ENCODE measurements at places on chromosomes 13 and 19. TPM values are rescaled to one million over a fixed set of nuclear protein-coding genes. Genes with fewer than 3 reads are reported as not detected.
A peak's percentile ranks its signal among the peaks of the same experiment; 100 is the strongest.

The CEACAM20 gene
- not detected for total RNA-seq

The KLK7 gene
- not detected for total RNA-seq

The OR10H4 gene
- total RNA-seq = not detected

The CCDC8 gene
- total RNA-seq = 22.6 TPM

The PSG2 gene
- not detected for total RNA-seq

The NCAN gene
- not detected for total RNA-seq

The TPTE2 gene
- not detected for total RNA-seq

The DCT gene
- total RNA-seq = not detected

The ZNF223 gene
- 6.6 TPM for total RNA-seq

The SLITRK1 gene
- total RNA-seq = not detected

The JAK3 gene
- total RNA-seq = 35.8 TPM

The CD209 gene
- total RNA-seq = 6.8 TPM

- no peaks in the 10 kb centered on the region for H3K36me3 ChIP-seq
- H3K4me1 ChIP-seq = no peaks in the 10 kb centered on the region
- no peak for DNase-seq
- H3K27ac ChIP-seq = no peak overlapping the region
- no peak overlapping the region for H3K4me3 ChIP-seq
Observed at GRCh38 chr13:26952551-26953143, 192.1 kb upstream of the GPR12 start.

DNA sequence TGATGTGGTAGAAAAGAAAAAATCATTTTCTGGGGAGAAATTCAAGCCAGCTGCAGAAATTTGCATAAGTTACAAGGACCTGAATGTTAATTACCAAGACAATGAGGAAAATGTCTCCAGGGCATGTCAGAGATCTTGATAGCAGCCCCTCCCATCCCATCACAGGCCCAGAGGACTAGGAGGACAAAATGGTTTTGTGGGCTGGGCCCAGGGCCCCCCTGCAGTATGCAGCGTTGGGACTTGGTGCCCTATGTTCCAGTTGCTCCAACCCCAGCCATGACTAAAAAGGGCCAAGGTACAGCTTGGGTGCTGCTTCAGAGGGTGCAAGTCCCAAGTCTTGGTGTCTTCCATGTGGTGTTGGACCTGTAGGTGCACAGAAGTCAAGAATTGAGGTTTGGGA, 76.6 kb upstream of the SOX1 start:
- no peak overlapping the region for H3K4me3 ChIP-seq
- no peak overlapping the region for H3K27ac ChIP-seq
- H3K27me3 ChIP-seq = no peaks in the 10 kb centered on the region
- H3K36me3 ChIP-seq = no peaks in the 10 kb centered on the region
- no peak for DNase-seq

GRCh38 chr19:19169236-19170052, 619 bp downstream of the MEF2B start:
- no peak overlapping the region for H3K27ac ChIP-seq
- peaks cover 6% of the 10 kb centered on the region for H3K4me1 ChIP-seq
- no peaks in the 10 kb centered on the region for H3K27me3 ChIP-seq
- no peak overlapping the region for H3K4me3 ChIP-seq
- no peak for DNase-seq
- H3K36me3 ChIP-seq = no peaks in the 10 kb centered on the region

DNA sequence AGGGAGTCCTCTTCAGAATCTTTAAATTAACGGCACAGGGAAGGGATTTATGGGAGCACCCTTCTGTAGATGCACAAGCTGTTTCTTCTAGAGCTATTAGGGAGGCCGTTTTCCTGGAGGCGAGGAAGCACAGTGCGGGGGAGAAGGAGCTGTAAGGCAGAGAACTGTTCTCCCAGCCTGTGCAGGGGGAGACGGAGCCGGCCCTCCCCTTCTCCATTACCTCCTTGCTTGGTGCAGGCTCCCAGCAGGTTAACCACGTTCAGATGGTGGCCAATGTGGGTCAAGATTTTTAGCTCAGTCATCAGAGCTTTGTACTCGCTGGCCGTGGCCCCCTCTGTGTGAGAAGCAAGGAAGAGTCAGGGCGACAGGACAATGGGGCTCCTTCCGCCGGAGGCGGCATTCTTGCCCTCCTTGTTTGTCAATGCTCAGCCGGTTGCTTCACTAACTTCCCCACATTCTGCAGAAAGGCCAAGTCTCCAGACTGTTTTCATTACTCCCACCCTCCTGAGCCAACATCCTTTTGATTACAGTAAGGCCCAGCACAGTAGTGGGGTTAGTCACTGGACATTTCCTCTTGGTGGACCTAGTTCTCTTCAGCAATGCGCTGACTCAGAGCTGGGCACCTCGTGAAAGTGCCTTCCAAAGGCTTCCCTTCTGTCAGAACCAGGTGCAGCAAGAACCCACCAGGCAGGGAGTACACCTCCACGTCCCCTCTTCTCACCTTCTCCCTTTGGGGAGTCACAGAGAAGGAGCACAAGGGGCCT, 165.4 kb downstream of the FLT1 start:
- peaks cover 1% of the 10 kb centered on the region for H3K4me1 ChIP-seq
- no peaks in the 10 kb centered on the region for H3K36me3 ChIP-seq
- no peak overlapping the region for H3K4me3 ChIP-seq

DNA sequence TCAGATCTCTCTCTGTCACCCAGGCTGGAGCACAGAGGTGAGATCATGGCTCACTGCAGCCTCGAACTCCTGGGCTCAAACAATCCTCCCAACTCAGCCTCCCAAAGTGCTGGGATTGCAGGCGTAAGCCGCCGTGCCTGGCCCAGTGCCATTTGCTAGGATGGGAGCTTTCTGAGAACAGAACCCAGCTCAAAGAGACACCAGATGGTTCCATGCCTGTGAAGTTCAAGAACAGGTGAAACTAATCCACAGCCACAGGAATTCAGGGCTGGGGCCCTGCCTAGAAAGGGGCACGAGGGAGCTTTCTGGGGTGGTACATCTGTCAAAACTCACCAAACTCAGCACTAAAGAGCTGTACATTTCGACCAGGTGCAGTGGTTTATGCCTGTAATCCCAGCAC, 4.2 kb downstream of the SLC7A9 start:
- no peaks in the 10 kb centered on the region for H3K4me1 ChIP-seq
- no peak for DNase-seq
- no peak overlapping the region for H3K27ac ChIP-seq
- H3K36me3 ChIP-seq = no peaks in the 10 kb centered on the region
- H3K27me3 ChIP-seq = no peaks in the 10 kb centered on the region

- H3K4me3 ChIP-seq = no peak overlapping the region
- no peak for DNase-seq
- H3K4me1 ChIP-seq = peaks cover 24% of the 10 kb centered on the region
- H3K27me3 ChIP-seq = no peaks in the 10 kb centered on the region
- no peaks in the 10 kb centered on the region for H3K36me3 ChIP-seq
Observed at GRCh38 chr19:47102346-47103060, 11.1 kb downstream of the ZC3H4 start.

DNA sequence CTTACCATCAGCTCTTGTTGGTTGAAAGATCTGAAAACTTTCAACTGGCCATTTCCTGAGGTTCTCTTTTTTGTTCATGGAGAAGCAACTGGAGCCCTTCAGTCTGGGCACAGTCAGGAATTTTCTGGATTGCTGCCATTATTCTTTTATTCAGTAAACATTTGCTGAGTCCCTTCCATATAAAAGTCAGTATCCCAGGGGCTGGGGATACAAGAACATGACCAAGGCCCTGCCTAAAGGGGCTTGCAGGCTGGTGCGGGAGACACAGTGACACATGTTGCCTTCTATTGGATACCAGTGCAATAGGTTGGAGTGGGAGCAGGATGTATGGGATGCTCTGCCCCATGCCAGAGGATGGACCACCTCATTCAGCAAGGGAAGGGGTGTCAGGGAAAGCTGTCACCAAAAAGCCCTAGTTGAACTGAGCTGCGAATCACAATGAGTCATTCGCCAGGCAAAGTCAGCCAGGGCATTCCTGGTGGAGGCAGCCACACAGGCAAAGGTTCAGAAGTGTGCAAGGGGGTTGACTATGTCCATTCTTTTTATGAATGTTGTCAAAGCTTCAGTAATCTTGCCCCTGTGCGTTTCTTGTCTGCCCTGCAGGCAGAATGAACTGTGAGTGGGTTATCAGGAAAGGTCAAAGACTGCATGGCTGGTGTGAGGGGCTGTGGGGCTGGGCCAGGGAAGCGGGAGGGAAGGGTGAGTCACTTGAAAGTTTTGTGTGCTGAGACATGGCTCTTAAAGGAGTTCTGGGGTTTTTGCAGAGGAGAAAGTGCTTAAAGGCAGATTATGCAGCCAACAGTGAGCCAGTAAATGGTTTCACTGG, 395.9 kb downstream of the KCNRG start:
- H3K36me3 ChIP-seq = no peaks in the 10 kb centered on the region
- peak; percentile 13 for DNase-seq
- peak overlapping the region; percentile 39 for H3K4me3 ChIP-seq
- no peaks in the 10 kb centered on the region for H3K27me3 ChIP-seq
- peaks cover 18% of the 10 kb centered on the region for H3K4me1 ChIP-seq

DNA sequence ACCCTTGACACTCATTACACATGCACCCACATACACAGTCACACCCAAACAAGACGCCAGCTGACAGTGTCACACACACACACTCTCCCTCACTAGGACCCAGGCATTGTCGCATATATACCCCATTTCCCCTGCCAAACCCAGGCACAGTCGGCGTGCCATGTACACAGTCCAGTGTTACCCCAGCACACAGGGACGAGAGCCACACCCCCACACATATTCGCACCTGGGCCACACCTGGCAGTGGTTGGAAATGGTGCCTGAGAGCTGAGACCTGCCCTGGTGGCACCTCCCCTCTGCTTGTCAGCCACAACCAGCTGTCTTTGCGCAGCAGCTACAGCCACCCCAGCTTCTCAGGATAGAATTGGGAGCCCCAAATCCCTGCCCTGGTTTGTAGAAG, 9.0 kb downstream of the NFIX start:
- H3K27ac ChIP-seq = peak overlapping the region; percentile 99
- H3K36me3 ChIP-seq = peaks cover 4% of the 10 kb centered on the region
- DNase-seq = no peak
- peaks cover 56% of the 10 kb centered on the region for H3K4me1 ChIP-seq
- H3K4me3 ChIP-seq = no peak overlapping the region

- peaks cover 38% of the 10 kb centered on the region for H3K4me1 ChIP-seq
- peak overlapping the region; percentile 62 for H3K27ac ChIP-seq
- peaks cover 18% of the 10 kb centered on the region for H3K36me3 ChIP-seq
- no peaks in the 10 kb centered on the region for H3K27me3 ChIP-seq
- no peak overlapping the region for H3K4me3 ChIP-seq
Observed at GRCh38 chr13:33108620-33109019, 92.4 kb downstream of the KL start.

DNA sequence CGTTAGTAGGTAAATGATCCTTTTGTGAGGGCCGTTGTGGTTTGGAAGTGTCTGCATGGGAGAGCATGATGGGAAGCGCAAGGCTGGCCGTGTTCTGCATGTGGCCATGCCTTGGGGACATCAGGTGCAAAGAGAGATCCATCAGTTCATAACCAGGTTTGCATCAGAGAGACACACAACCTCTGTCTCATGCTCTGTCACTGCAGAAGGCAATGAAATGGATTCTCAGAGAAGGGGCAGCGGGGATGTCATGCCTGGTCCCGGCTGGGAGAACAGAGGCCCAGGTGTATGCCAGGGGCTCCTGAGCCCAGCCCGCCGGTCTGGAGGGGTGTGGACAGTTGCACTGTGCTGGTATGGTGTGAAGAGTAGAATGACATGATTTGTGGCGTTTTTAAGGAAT, 60.2 kb downstream of the GGACT start:
- H3K4me1 ChIP-seq = no peaks in the 10 kb centered on the region
- no peak overlapping the region for H3K27ac ChIP-seq
- no peak for DNase-seq
- H3K4me3 ChIP-seq = no peak overlapping the region
- H3K36me3 ChIP-seq = no peaks in the 10 kb centered on the region
- no peaks in the 10 kb centered on the region for H3K27me3 ChIP-seq

DNA sequence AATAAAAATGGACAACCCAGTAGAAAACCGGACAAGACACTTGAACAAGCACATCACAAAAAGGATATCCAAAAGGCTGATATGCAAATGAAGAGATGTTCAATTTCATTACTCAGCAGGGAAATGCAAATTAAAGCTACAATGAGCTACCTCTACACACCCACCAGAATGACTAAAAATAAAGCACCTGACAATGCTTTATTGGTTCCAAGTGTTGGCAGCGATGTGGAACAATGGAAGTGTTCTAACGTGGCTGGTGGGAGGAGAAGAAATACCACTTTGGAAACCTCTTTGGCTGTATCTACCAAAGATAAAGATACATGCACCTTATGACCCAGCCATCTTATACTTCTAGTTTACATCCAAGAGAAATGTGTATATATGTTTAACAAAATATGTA, 3.7 kb upstream of the ACP7 start:
- H3K36me3 ChIP-seq = no peaks in the 10 kb centered on the region
- H3K27ac ChIP-seq = no peak overlapping the region
- no peaks in the 10 kb centered on the region for H3K27me3 ChIP-seq
- no peak for DNase-seq
- no peak overlapping the region for H3K4me3 ChIP-seq
- H3K4me1 ChIP-seq = peaks cover 7% of the 10 kb centered on the region

GRCh38 chr19:31334849-31335624, 14.2 kb downstream of the TSHZ3 start:
- peaks cover 27% of the 10 kb centered on the region for H3K4me1 ChIP-seq
- H3K27me3 ChIP-seq = no peaks in the 10 kb centered on the region
- DNase-seq = no peak
- H3K4me3 ChIP-seq = no peak overlapping the region
- H3K27ac ChIP-seq = no peak overlapping the region

- DNase-seq = no peak
- no peaks in the 10 kb centered on the region for H3K4me1 ChIP-seq
- H3K36me3 ChIP-seq = no peaks in the 10 kb centered on the region
Observed at GRCh38 chr13:37148501-37148900, 43.0 kb upstream of the CSNK1A1L start.

GRCh38 chr19:1862424-1863327, 703 bp downstream of the KLF16 start:
- H3K4me3 ChIP-seq = peak overlapping the region; percentile 87
- H3K36me3 ChIP-seq = no peaks in the 10 kb centered on the region
- peaks cover 30% of the 10 kb centered on the region for H3K4me1 ChIP-seq
- no peak overlapping the region for H3K27ac ChIP-seq
- no peak for DNase-seq
- H3K27me3 ChIP-seq = no peaks in the 10 kb centered on the region

DNA sequence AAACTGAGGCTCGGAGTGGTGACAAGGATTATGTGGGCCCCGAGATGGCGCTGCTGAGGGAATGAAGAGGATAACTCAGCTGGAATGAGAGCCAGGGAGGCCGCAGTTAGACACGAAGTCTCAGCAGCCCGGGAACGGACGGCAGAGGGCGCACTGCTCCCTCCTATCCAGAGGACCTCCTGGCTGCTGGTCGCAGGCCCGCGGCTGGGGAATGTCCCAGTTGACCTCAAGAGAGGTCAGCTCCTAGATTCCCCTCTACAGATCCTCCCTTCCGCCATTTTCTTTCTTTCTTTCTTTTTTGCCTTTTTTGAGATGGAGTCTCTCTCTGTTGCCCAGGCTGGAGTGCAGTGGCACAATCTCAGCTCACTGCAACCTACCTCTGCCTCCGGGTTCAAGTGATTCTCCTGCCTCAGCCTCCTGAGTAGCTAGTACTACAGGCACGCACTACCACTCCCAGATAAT, 24.1 kb upstream of the ASPDH start:
- H3K4me1 ChIP-seq = no peaks in the 10 kb centered on the region
- no peak overlapping the region for H3K4me3 ChIP-seq
- H3K36me3 ChIP-seq = no peaks in the 10 kb centered on the region
- H3K27ac ChIP-seq = no peak overlapping the region
- no peak for DNase-seq

All from thoracic aorta (tissue), 2 donors.